ENCODE measurements at places on chromosomes 6 and 20. TPM values are rescaled to one million over a fixed set of nuclear protein-coding genes. Genes with fewer than 3 reads are reported as not detected.
A peak's percentile ranks its signal among the peaks of the same experiment; 100 is the strongest.

GRCh38 chr20:675453-676314 lies at the start of gene SCRT2:
Gene SCRT2 (minus strand): TSS chr20:675802. CDS start chr20:675601, 201 bp downstream.
- peak within 1 kb of the TSS; percentile 20 for H3K4me3 ChIP-seq
- peaks cover 69% of the 10 kb centered on the region for H3K27me3 ChIP-seq
- peak; percentile 86 for DNase-seq
- no peaks in the 10 kb centered on the region for H3K36me3 ChIP-seq

ID4 gene
- not detected for total RNA-seq

DNA sequence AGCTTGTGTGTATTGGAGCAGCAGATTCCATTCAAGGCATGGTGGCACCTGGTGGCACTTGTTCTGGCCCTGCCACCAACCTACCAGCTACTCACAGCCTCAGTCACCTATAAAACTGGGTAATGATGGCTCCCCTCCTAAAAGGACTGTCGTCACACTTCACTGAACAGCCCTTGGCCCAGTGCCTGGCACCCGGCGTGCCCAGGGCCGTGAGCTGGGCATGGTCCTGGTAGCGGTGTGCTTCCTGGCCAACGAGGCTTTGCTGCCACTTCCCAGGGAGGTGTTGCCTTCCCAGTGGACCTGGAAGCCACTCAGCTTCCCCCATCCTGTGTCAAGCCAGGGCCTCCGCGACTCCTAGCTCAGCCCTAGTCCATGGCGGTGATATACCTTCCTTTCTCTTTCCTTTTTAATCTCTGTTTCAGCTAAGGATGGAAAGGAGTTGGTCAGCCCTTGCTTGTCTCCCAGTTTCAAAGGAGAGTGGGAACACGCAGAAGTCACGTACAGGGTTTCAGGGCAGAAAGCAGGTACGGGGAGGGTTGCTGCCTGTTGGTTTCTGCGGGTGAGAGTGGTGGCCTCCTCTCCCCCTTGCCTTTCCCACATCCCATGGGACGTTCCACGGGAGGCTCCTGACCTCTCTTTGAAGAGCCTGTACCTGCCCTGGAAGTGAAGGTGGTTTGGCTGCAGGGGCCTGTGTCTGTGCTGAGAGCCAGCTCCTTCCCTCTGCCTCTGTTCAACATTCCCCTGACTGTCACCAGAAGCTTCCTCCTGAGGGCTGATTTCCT lies 25.5 kb downstream of the ENTPD6 start:
- no peaks in the 10 kb centered on the region for H3K27me3 ChIP-seq
- no peaks in the 10 kb centered on the region for H3K4me1 ChIP-seq
- H3K36me3 ChIP-seq, result no peaks in the 10 kb centered on the region

PNLDC1 gene
- 0.42 TPM for total RNA-seq

- DNase-seq, result no peak
- no peak overlapping the region for H3K27ac ChIP-seq
- no peaks in the 10 kb centered on the region for H3K36me3 ChIP-seq
- H3K27me3 ChIP-seq, result no peaks in the 10 kb centered on the region
Observed at GRCh38 chr20:36873498-36874189, 2.3 kb upstream of the TLDC2 start.
